Cardiac muscle cell (in vitro differentiated cells and primary cell): ENCODE measurements at places on chromosomes 7 and 10.

GRCh38 chr7:130090745-130091532 is 20.6 kb downstream of the KLHDC10 start:
- no peaks in the 10 kb centered on the region for H3K4me1 ChIP-seq
- no peak for DNase-seq
- H3K27ac ChIP-seq: no peak overlapping the region
- no peaks in the 10 kb centered on the region for H3K36me3 ChIP-seq

DNA sequence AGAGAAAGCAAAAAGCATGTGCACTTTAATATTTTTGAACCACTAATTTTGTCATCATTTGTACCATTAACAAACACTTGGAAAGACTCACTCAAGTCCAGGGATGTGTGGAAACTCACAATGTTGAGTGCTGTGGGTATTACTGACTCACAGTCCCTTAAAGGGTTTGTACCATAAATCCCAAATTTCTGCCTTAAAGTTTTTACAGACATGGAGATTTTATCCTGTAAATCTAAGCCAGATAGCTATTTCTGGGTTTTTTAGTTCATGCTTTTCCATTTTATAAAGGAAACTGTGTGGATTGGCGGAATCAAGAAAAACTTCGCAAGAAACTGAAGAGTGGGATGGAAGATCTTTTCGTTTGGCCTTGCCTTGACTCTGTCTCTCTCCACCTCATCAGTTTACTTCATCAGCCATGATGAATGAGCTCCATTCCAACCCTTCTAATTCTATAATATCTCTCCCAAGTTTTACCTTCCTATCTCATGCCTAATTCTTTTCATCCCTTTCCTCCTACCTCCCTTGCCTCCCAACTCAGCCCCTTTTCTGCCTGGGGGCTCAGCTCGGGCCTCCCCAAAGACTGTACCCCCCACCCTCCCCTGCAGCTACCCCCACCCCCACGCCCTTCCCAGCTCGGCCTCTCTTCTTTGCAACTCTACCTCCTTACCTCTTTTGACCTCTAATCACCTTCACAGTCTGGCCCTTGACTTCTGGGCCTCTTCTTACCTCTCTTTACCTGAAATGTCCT is 218.5 kb upstream of the MKLN1 start:
- H3K4me3 ChIP-seq: peak overlapping the region; percentile 24
- H3K27me3 ChIP-seq: peaks cover 63% of the 10 kb centered on the region
- H3K36me3 ChIP-seq: no peaks in the 10 kb centered on the region
- DNase-seq: peak; percentile 50
- H3K27ac ChIP-seq: no peak overlapping the region
- H3K4me1 ChIP-seq: no peaks in the 10 kb centered on the region

- H3K27ac ChIP-seq: peak overlapping the region; percentile 73
- DNase-seq: peak; percentile 54
- no peak overlapping the region for H3K4me3 ChIP-seq
Measured at GRCh38 chr10:6162589-6163356, 40.0 kb upstream of the PFKFB3 start.

- no peak overlapping the region for H3K4me3 ChIP-seq
- DNase-seq: no peak
- H3K27ac ChIP-seq: no peak overlapping the region
- no peaks in the 10 kb centered on the region for H3K27me3 ChIP-seq
- H3K4me1 ChIP-seq: no peaks in the 10 kb centered on the region
- no peaks in the 10 kb centered on the region for H3K36me3 ChIP-seq
Measured at GRCh38 chr10:72563327-72563932, 62.4 kb downstream of the MICU1 start.

DNA sequence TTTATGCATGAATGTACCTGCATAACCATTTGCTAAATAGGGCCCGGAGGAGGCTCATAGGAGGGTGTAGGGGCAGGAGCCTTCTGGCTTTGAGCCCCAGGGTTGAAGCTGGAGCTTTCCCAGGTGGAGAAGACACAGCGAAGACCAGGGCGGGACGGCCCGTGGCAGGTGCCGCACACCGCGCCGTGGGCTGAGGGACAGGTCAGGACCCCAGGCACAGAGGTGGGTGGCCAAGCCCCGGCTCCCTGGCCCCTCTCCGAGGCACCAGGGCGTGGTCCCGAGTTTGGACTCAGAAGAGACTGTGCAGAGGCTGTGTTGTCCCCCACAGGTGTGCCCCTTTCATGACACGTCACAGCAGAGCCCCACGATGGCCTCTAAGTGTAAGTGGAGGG is 56.5 kb downstream of the PWWP2B start:
- DNase-seq: no peak
- no peak overlapping the region for H3K4me3 ChIP-seq
- no peaks in the 10 kb centered on the region for H3K27me3 ChIP-seq
- no peaks in the 10 kb centered on the region for H3K36me3 ChIP-seq

DNA sequence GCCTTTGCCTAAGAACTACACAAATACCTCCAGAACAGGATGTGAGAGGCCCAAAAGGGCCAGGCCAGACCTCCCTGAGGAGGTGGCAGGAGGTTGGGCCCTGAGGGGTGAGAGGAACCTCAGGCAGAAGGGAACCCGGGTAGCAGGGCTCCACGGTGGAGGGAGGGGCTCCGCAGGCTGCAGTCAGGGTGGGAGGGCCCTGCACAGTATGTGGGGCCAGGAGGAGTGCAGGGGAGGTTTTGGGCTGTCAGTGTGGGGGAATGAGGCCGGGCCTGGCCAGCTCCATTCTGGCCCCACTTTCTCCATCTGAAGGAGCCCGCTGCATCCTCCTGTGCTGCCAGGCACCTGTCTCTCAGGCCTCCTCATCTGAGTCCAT is 25.9 kb downstream of the DNAJB12 start:
- H3K4me1 ChIP-seq: peaks cover 61% of the 10 kb centered on the region
- no peak overlapping the region for H3K4me3 ChIP-seq
- peak overlapping the region; percentile 69 for H3K27ac ChIP-seq
- no peaks in the 10 kb centered on the region for H3K36me3 ChIP-seq
- DNase-seq: no peak
- no peaks in the 10 kb centered on the region for H3K27me3 ChIP-seq

DNA sequence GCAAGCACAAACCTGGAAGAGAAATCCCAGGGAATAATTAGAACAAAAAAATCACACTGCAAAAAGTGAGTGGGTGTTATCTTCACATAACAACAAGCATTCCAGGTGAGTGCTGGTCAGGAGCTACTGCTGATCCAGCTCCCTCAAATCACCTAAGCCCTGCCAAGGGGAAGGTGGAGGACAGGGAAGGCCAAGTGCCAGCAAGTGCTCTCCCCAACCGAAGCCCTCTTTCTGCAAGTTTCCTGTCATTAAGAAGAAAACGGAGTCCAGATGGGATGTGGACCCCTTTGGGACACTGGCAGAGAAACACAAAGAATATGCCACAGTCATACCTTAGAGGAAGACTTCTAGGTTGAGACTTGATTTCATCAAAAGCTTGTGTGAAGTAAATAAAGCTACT is 933.0 kb upstream of the ZNF722 start:
- H3K27ac ChIP-seq: no peak overlapping the region
- no peaks in the 10 kb centered on the region for H3K36me3 ChIP-seq
- no peaks in the 10 kb centered on the region for H3K4me1 ChIP-seq

DNA sequence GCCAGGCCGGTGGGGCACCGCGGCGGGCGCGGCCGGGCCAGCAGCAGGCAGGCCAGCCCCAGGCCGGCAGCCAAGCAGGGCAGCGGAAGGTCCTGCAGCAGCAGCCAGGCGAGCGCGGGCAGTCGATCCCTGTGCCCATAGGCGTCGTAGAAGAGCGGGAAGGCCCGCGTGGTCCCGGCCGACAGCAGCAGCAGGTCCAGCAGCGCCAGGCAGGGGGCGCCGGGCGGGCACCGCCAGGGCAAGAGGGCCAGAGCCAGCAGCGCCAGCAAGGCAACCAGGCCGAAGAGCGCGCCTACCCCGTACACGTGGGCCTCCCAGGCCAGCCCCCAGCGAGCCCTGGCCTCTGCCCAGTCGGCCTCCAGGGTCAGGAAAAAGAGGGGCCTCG is 8.4 kb upstream of the RBM28 start:
- H3K36me3 ChIP-seq: no peaks in the 10 kb centered on the region
- H3K4me3 ChIP-seq: no peak overlapping the region
- H3K27me3 ChIP-seq: peaks cover 64% of the 10 kb centered on the region
- DNase-seq: peak; percentile 62
- H3K4me1 ChIP-seq: peaks cover 10% of the 10 kb centered on the region
- H3K27ac ChIP-seq: no peak overlapping the region

GRCh38 chr7:75055830-75056772 is 17.5 kb downstream of the RCC1L start:
- H3K36me3 ChIP-seq: peaks cover 41% of the 10 kb centered on the region
- peak; percentile 86 for DNase-seq
- H3K4me1 ChIP-seq: no peaks in the 10 kb centered on the region
- no peak overlapping the region for H3K4me3 ChIP-seq
- no peaks in the 10 kb centered on the region for H3K27me3 ChIP-seq

DNA sequence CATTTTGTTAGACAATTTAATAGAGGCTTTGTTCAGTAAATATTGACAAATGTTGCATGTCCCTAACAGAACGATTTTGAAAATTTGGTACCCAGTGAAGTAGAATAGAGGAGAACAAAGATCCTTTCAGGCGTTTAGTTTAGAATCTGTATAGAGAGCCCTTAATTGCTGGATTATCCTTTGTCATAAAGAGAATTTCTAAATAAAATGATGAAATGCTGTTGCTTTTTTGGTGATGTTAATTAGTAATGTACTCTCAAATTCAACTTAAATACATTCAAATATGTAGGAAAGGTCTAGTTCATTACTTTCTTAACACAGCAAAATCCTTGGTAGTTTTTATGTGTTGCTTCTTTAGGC is 1.2 kb downstream of the LUC7L2 start:
- H3K27me3 ChIP-seq: no peaks in the 10 kb centered on the region
- no peak for DNase-seq

- no peak overlapping the region for H3K27ac ChIP-seq
- no peak overlapping the region for H3K4me3 ChIP-seq
- DNase-seq: no peak
Measured at GRCh38 chr10:18880530-18880929, 168.1 kb upstream of the MALRD1 start.

- no peaks in the 10 kb centered on the region for H3K27me3 ChIP-seq
- no peak overlapping the region for H3K4me3 ChIP-seq
- no peak overlapping the region for H3K27ac ChIP-seq
- DNase-seq: no peak
- H3K36me3 ChIP-seq: no peaks in the 10 kb centered on the region
Measured at GRCh38 chr7:11294218-11294617, 320.5 kb downstream of the PHF14 start.

- no peak overlapping the region for H3K27ac ChIP-seq
- H3K4me3 ChIP-seq: peak overlapping the region; percentile 59
- peak; percentile 25 for DNase-seq
- peaks cover 6% of the 10 kb centered on the region for H3K4me1 ChIP-seq
- no peaks in the 10 kb centered on the region for H3K36me3 ChIP-seq
Measured at GRCh38 chr10:60732807-60733516, 45.3 kb upstream of the CDK1 start.

DNA sequence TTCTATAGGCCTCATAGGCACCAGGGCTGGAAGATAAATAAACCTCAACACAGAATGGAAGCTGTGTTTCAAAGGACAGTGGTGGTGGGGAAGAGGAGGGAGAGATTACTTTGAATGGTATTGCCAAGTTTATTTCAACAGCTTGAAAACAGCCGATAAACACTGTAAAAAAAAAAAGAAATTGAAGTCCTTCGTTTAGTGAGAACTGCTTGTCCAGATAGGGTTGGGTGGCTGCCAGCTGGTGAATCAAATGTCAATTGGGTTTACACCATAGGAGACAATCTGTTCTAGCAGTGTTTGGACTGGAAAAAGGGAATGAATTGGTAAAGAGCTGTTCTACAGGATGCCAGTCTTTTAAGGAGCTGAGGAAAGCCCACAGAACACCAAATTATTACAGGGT is 254.8 kb downstream of the PHF14 start:
- no peak overlapping the region for H3K4me3 ChIP-seq
- no peak overlapping the region for H3K27ac ChIP-seq
- H3K27me3 ChIP-seq: no peaks in the 10 kb centered on the region
- DNase-seq: peak; percentile 77
- H3K36me3 ChIP-seq: no peaks in the 10 kb centered on the region

DNA sequence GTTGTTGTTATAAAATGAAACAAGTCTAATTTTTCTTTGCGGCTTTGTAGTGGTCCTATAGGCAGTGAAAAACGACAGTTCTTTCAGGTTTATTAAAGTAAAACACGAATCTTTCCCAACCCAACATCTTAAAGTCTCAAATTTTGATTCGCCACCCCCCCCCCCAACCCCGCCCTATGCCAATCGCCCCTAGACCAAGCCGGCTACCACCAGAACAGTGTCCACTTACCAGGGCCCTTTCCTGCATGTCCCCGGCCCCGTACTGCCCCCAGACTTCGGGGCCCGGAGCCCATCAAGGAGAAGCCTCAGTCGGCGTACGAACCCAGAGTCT is 335 bp upstream of the CHCHD1 start:
- peak overlapping the region; percentile 89 for H3K27ac ChIP-seq
- H3K4me3 ChIP-seq: peak overlapping the region; percentile 70
- no peak for DNase-seq
- peaks cover 4% of the 10 kb centered on the region for H3K4me1 ChIP-seq
- H3K36me3 ChIP-seq: peaks cover 12% of the 10 kb centered on the region

- peak; percentile 64 for DNase-seq
- H3K4me1 ChIP-seq: peaks cover 12% of the 10 kb centered on the region
- no peak overlapping the region for H3K4me3 ChIP-seq
- H3K27ac ChIP-seq: peak overlapping the region; percentile 12
- no peaks in the 10 kb centered on the region for H3K27me3 ChIP-seq
- H3K36me3 ChIP-seq: no peaks in the 10 kb centered on the region
Measured at GRCh38 chr10:114550756-114551635, 107.1 kb downstream of the ABLIM1 start.

DNA sequence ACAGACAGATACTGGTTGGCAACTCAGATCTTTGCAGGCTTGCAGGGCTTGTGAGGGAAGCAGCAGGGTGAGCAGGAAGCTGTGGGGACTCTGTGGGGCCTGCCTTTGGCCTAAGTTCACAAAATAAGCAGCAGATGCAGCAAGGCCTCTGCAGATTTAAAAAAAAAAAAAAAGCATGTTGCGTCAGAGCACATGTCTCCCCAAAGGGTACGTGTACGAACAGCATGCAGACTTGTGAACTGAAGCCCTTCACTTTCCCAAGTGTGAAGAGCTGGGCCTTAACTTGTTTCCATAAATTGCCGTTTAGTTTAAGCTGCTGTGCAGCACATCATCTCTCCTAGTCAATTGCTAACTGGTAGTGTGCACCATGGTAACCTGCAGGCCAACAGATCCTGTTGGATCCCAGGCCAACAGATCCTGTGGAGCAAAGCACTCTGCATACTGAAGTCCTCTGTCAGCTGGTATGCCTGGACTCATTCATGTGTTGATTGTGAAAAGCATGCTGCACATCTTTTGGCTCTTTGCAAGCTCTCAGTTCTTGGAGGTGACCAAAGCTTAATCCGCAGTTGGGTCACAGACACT is 10.8 kb upstream of the XPNPEP1 start:
- H3K4me1 ChIP-seq: no peaks in the 10 kb centered on the region
- no peak for DNase-seq
- H3K36me3 ChIP-seq: no peaks in the 10 kb centered on the region
- H3K4me3 ChIP-seq: no peak overlapping the region
- H3K27me3 ChIP-seq: no peaks in the 10 kb centered on the region
- H3K27ac ChIP-seq: no peak overlapping the region

DNA sequence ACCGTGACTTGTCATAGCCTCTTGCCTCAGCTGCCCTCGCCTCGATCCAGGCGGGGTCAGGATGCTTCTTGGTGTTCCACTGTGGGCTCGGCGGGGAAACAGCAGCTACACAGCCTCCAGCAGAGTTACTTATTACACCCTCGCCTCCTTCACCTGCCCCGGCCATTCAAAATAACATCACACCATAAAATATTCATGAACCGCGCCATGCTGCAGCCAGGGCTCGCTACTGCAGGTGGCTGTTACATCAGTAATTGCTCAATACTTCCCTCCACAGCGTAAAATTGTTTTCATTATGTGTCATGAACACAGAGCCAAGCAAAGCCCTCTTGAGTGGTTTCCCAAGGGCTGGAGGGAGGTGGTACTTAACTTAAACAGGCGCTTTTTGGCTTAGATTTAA is 241.5 kb upstream of the SP8 start:
- H3K27ac ChIP-seq: no peak overlapping the region
- DNase-seq: no peak
- no peaks in the 10 kb centered on the region for H3K27me3 ChIP-seq
- H3K4me1 ChIP-seq: peaks cover 5% of the 10 kb centered on the region
- H3K4me3 ChIP-seq: no peak overlapping the region
